ENCODE measurements at places on chromosomes 13 and 19.

GRCh38 chr19:19997656-19998268, 41.5 kb downstream of the ZNF682 start:
- no peak for DNase-seq

DNA sequence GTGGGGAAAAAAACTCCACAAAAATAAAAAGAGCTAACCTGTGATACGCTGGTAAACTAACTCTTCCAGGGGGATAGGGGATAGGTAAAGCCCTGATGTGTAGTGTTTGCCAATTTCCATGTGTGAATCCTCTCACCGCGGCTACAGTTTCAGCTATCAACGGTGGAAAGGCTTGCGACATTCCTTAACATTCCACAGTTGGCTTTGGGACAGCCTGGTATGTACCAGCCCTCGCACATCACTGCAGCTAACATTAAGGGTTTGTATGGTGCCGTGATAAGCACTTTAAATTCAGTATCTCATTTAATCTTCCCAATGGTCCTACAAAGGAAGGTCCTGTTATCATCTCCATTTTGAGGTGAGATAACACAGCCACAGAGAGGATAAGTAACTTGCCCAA, 112.4 kb downstream of the KATNAL1 start:
- no peak for DNase-seq

DNA sequence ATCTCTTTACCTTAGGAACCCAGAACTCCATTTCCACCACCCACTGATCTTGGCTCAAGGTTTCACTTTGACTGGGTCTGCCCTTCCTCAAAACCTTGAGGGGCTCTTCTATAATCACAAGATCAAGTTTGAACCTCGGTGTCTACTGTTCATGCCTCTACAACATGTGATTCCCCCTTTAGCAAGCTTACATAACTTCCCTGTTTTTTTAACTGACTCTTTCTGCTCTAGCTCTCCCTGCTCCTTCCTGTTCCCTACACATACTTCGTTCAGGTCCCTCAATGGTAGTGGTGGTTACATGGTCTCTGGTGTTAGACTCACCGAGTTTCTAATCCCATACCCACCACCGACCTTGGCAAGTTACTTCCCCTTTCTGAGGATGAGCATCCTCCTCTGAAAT, 26.7 kb downstream of the CEACAM8 start:
- no peak for DNase-seq

DNA sequence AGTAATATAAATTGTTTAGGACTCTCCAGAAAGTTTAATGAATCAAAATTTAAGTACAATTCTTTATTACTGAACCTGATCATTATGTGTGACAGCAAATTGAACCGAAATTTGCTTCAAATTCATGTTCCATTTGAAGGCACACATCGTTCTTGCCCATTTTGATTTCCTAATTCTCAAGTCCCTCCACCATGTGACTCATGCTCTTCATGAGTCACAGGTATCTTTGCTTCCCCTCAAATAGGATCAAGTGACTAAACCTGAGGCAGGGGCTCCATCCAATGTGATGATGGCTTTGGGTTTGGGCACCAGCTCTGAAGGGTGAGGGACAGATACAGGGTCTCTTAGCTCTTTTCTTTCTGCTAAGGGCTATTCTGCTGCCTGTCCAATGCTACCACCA, 86.1 kb downstream of the THSD1 start:
- no peak for DNase-seq

GRCh38 chr19:19061506-19061905, 2.3 kb upstream of the SLC25A42 start:
- DNase-seq: no peak

DNA sequence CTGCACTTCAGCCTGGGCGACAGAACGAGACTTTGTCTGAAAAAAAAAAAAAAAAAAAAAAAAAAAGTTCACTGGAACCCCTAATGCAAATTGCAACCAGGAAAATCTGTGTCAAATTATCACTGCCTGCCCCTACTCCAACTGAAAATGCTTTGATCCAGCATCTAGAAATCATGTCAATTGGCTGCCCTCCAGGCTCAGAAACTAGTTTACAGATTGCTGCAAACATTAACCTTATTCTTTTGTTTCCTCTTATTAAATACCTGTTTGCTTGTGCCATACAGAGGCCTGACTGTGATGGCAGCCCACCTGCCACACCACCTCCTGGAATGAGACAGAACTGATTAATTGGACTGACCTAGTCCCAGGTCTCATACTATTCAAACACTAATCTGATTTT, 18.6 kb upstream of the AKT2 start:
- no peak for DNase-seq

- no peak for DNase-seq
These were observed 511.7 kb upstream of the KLHL1 start for GRCh38 chr13:70619936-70620335.

Measured in fibroblast of skin of back (primary cell).